ENCODE measurements at places on chromosomes 3 and 15.

- no peak for DNase-seq
Measured at GRCh38 chr3:98969295-98969694, 67.8 kb upstream of the DCBLD2 start.

DNA sequence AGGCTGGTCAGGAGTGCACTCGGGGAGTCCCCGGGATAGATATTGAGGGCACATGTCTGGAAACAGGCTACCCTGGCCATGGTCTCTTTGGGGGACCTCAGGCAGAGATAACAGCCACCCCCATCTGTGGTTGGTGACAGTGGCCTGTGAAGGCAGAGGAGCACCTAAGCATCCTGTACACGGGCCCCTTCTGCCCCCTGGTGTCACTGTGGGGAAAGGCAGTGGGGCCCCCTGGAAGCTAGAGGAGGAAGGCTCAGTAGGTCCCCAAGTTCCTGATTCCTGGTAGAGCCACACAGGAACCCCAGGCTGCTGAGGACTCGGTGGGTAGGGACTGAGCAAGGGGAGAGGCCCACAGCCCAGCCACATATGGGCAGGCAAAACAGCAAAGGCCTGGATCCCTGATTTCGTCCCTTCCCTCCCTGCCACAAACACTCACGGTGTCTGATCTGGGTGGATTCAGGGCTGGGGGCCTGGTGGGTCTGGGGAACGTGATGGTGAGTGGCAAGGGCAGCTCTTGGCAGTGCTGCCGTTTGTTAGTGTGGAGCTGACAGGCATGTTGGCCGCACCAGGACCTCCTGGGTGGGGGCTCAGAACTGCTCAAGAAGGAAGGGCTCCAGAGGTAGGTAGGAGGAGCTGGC is 14.1 kb upstream of the CXCR6 start:
- DNase-seq, result peak; percentile 16

DNA sequence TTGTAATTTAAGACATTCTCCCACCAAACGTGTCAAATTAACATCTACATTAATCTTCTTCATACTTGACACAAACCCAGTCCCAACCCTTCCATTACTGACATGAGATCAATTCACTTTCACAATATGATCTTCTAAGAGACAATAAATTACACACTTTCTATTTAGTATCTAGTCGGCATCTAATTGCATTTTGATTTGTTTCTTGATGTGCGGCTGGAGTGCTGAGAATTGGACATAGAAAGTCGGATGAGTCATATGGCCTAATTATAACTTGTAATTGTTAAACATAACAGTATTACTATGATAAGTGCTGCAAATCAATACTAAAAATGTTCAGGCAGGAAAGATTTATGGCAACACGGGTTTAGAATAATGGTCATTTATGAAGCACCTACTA is 78.4 kb upstream of the RORA start:
- DNase-seq, result no peak

DNA sequence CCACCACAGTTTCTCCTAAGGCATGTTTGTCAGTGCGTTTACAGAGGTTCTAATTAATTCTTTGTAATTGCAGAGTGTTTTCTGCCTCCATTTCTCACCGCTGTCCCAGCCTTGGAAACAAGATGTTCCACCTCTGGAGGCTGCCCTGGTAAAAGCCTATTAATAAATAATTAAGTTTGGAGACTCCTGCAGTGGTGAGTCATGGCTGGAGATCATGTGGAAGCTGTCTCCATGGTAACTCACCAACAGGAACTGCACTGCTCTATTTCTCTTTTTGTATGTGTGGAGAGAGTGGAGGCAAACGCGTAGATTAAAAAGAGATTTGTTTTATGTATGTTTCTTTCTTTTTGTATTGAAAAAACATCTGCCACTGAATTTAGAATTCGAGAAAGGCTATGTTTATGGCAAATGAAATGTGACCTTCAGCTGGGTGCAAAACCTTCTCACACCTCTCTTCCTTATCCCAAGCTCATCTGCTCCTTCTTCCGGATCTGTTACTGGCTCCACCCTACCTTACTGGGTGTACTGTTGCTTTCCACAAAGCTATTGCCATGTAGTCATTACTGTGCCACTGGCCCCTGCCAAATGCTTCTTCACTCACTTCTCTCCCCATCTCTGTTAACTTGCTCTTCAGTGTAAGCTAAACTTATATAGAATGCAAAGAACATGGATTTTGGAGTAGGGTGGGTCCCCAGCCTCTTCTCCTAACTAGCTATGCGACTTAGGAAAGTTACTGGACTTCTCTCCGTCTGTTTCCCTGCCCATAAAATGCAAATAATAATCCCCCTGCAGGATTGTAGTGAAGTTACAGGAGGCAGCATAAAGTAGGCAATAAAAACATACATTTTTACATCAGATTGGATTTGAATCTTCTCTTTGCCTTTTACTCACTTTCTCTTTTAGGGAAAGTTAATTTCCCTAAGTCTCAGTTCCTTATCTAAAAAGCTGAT is 778.5 kb downstream of the NTRK3 start:
- DNase-seq, result peak; percentile 75

DNA sequence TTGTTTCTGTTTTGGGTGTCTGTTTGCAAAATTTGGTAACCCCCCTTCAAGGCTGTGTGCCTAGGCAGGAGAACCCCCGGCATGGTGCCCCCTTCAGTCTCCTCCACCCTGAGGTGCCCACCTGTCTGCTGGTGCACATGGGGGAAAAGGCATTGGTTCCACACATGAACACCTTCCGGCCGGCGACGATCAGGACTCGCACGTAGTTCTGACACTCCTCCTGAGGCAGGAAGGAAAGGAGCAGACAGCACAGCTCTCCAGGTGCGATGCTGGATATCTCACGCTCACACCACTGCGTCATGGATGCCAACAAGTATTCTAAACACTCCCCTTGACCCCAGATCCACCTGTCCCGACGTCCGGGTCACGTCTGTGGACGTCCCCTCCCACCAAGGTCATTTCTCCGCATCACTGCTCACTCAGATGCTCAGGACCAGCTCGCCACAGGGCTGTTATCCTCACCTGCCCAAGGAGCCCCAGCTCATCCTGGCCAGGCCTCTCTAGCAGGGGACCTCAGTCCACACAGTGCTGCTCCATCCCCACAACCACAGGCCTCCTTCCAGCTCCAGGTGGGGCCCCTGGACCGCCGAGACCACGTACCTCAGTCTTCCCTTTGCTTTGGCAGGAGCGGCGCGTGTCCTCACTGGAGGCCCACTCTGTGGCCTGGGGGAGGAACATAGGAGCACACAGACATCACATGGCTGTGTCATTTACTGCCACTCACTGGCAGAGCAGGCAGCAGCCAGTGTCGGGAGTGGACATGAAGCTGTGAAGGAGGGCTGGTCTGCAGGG is 99.0 kb downstream of the SEMA5B start:
- DNase-seq, result no peak

DNA sequence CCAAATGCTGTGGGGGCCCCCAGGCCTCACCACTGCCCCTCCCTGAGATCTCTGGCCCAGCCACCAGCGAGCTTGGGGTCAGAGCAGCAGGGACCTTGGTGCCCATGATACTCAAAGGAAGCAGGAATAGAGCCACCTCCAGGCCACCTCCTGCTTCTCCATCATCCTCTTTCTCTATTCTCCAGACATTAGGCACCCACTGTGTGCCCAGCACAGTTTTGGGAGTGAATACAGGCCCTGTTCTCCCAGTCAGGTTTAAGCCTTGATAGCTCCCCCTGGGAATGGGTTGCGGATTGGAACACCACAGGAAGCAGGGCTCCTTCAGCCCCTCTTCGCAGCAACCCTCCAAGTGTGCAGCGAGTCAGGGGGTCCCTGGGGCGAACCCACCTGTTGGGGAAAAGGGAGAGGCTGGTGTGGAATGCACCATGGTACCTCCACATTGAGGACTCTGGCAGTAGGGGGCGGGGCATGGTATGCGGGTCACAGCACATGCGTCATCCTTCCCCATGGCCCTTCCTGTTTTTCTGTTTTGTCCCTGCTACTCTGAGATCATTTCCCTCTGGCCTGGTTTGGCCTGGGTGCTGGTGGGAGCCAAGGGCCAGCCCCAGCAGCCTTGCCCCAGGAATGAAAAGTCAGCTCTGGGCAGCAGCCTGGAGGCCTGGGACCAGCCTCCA is 14.2 kb upstream of the SEMA3B start:
- no peak for DNase-seq

DNA sequence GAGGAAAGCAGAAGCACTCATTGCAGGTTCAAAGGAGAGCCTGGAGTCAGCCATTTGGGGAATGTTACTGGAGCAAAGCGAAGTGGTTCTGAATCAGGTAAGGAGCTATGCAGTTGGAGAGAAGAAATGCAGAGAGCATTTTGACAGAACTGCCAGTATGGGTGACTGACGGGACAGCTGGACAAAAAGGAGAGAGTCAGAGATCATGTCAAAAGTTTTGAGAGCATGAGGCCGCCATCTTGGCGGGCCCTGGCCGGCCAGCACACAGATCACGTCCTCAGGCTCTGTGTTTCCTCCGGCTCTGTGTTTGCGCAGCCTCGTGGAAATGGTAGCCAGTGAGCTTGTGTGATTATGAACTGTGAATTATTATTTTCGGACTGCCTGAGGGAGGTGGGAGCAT is 29.8 kb upstream of the UBE3A start:
- DNase-seq, result no peak

DNA sequence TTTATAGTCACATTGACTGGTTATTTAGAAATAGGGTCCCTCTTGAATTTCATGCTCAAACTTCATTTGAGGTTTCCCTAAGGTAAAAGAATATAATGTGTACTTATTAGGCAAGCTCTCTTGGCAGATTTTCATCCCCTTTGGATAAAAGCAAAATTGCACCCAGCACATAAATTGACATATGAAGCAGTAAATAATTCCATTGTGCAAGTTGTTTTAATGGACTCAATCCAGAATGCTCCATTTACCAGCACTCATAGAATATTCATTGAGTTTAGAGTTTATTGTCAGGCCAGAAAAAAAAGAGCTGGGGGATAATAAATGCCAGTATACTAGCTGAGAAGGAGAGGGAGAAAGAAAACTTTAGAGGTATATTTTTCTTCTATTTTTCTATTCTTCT is 136.8 kb downstream of the TPRG1 start:
- DNase-seq, result peak; percentile 21

GRCh38 chr3:185400866-185401265 is 37.9 kb downstream of the MAP3K13 start:
- DNase-seq, result no peak

DNA sequence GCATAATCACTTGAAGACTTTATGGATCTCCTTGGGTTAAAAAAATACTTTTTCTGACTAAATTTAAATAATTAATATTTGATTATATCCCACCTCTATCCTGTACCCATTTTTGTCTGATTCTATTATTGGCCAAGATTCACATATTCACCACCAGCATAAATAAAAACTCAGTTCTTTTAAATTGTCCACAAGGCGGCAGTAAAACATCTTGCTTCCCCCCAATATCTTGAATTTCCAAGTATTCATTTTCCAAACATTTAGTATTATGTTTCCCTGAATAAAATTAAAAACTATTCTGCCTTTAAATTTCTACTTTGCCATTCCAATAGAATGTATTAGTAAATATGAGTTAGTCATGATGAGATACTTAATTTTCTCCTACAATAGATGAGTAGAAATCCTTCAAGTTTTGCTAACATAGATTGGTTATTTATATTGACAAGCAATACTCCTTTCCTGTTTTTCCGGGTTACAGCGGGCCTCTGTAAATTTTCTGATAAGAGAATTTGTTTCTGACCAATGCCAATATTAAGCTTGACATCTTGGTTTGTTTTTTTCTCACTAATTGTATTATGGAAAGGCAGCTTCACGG is 218.7 kb upstream of the MDFIC2 start:
- peak; percentile 34 for DNase-seq

GRCh38 chr3:5035692-5036391 is 56.6 kb downstream of the BHLHE40 start:
- DNase-seq, result no peak

DNA sequence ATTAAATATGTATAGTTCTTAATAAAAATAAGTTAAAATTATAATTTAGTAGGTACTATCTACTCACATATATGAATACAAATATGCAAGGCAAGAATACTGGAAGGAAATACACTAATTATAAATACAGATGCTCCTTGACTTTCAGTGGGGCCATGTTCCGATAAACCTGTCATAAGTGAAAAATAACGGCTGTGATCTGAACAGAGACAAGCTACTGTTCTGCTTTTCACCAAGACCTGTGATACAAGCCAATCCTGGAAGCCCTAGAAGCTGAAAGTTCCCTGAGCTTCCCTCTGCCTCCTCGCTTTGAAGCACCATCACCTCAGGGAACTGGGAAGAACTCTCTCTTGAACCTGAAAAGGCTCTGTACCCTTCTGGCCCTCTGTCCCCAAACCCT is 55.4 kb downstream of the SLC12A8 start:
- no peak for DNase-seq

GRCh38 chr3:123559040-123559861 is 25.6 kb downstream of the HACD2 start:
- DNase-seq, result peak; percentile 54

- peak; percentile 68 for DNase-seq
Measured at GRCh38 chr3:125003369-125003853, 52.4 kb downstream of the HEG1 start.

DNA sequence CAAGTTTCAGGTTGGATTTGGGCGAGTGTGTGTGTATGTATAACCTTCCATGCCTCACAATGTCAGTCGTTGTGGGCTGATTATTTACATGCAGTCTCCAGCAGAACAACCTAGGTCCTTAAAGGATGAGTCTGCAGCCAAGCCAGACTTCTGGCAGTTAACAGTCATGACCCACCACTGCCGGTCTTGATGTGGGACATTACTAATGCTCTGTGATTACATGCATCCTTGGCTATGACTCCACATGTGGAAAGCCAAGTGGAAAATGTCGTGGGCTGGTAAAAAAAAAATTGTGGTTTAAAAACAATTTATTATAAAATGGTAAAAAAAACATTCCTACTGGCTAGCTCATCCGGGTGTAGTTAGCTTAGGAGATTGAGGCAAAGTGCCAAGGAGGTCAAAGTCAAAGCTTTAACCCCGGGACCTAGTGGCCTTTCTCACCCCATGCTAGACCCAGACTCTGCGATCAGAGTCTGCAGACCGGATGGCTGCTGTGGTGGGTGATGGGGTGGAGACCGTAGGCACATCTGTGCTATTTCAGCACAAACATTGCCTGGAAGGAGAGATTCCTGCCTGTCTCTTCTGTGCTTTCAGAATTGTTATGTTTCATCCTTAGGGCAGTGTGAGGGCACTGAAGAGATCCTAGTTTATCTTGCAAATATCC is 6.8 kb downstream of the RARRES1 start:
- peak; percentile 96 for DNase-seq

GRCh38 chr3:186476044-186476468 is 68.1 kb downstream of the CRYGS start:
- DNase-seq, result no peak
